ENCODE measurements at places on chromosomes 6 and 20.

- no peak for DNase-seq
Observed at GRCh38 chr6:128617285-128617684, 96.9 kb upstream of the PTPRK start.

GRCh38 chr6:4677011-4677750, 99.0 kb upstream of the CDYL start:
- DNase-seq, result no peak

- DNase-seq, result no peak
Observed at GRCh38 chr6:40353967-40354452, 233.2 kb downstream of the LRFN2 start.

DNA sequence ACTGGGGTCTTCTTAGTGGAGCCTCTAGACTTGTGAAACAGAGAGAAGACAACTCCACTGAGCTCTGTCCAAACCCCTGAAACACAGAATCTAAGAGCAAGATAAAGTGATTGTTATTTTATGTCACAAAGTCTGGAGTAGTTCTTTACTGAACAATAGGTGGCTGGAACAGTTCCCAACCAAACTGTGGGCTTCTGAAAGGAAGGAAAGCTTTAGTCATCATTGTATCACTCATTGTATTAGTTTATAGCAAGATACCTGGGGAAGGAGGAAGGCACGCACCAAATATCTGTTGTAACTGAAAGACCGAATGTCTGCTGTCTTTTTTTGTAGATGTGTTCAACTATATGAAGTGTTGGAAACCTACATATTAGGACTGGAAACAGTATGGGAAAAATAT, 284.9 kb upstream of the TBX18 start:
- DNase-seq, result no peak

DNA sequence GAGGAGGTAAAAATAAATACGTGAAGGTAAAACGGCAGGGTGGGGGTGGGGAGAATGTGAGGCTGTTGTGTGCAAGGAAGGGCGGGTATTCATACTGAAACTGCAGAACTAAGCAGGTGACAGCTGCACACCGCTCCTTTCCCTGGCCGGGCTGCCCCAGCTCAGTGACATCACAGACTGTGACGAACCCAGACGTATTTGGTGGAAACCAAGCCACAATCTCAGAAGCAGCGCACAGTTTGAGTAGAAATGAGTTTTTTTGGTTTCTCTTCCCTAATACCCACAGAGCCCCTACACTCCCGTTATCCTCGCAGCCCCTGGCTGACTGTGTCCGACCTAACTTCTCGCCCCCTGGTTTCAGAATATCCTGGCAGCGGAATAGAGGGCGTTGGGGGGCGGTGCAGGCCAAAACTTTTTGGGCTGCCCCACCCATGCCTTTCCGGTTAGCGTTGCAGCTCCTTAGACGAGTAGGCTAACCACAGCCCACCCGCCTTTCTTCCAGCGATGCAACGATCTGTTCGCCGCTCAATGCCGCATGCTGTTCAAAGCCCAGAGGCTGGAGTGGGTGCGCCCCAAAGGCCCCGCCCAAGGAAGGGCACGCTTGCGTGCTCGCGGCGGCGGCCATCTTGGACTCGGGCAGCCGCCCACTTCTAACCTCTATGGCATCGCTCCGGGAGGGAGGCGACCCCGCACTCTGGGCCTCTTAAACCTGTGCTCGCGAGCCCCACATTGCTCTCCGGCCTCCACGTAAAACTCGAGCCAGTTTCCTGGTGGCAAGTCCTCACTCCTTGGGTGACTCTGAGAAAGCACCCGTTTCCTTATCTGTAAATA, 9.1 kb downstream of the BAK1 start:
- DNase-seq, result peak; percentile 73

- DNase-seq, result no peak
Observed at GRCh38 chr6:159686703-159687102, 6.3 kb downstream of the SOD2 start.

GRCh38 chr20:33076662-33077372, 2.6 kb upstream of the BPIFB4 start:
- DNase-seq, result no peak

- no peak for DNase-seq
Observed at GRCh38 chr20:59583428-59584277, 20.7 kb upstream of the PHACTR3 start.

DNA sequence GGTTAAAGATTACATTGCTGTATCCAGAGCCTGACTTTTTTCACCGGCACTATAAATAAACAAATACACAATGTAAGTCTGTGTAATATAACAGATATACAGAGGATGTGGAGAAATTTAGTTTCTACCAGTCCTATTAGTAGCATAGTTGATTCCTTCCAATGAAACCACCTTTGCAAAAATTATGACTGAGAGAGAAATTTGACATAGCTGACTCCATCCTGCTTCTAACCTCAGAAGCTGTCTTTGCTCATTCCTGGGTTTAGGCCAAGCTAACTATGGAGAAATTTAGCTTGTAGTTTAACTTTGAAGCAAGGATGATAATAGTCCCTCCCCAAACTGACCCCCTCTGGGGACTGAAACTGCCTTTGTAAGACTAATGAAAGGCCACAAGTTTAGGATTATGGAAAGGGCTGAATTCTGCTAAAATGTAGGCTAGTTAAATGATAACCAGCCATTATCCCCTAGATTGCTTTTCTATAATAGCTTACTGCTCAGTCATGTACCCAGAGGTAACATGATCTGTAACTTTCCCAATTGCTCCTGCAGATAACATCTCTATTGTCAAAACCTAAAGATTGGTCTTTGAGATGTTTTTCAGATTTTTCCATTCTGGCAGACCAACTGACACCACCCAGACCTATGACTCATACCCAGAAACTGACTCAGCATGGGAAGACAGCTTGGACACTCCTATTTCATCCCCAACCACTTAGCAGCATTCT, 172.8 kb upstream of the ARG1 start:
- DNase-seq, result no peak

DNA sequence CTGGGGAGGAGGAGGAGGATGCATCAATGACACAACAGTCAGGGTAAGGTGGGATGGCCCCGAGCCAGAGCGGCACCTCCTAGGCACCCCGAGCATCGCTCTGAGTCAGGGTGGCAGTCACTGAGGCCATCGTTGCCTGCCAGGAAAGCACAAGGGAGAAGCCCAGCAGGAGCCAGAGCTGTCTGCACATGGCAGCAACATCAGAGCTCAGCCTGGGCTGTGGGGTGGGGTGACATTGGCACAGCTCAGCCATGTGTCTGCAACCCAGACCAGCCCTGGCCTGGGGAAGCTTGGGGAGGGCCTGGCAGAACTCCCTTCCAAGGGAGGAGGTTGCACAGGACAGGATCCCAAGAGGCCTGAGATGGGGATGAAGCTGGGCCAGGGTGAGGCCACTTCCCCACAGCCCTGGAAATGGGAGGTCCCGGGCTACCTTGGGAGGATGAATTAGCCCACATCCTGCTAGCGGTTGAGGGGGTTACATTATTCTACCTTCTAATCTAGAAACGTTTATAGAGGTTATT, 255.6 kb downstream of the MAFB start:
- no peak for DNase-seq

DNA sequence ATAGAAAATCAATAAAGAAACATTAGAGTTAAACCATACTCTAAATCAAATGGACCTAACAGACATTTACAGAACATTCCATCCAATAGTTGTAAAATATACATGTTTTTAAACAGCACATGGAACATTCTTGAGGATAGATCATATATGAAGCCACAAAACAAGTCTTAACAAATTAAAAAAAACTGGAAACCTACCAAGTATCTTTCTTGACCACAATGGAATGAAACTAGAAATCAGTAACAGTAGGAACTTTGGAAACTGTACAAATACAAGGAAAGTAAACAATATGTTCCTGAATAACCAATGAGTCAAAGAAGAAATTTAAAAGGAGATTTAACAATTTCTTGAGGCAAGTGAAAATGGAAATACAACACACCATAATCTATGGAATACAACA, 91.2 kb upstream of the GLP1R start:
- no peak for DNase-seq

DNA sequence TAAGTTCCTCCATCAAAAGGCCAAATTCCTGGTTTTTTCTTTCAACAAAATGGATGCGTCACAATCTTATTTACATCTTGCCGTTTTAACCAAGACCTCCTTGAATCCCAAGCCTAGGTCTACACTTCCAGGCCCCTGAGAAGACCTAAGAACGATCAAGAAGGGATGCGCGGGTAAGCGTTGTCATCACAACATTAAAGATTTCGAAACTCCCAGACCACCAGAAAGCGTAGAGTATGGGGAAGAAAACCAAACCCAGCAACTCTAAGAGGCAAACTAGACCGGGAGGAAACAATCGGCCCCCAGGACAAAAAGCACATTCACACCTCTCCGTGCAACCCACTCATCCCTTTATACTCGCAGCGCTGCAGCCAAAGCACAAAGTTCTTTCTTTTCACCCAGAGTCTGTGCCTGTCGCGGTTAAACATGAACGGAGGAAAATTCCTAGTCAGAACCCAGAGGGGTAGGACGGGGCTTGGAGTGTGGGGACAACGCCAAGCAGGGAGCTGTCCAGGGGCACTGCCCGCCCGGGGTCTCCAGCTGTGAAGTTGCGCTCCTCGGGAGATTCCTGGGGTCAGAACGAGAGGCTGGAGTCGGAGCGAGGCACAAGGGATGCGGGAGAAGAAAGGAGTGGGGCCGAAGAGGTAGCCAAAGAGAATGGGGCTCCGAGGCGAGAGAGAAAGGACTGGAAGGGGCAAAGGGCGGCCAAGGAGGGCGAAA, 725 bp downstream of the OSER1 start:
- no peak for DNase-seq

DNA sequence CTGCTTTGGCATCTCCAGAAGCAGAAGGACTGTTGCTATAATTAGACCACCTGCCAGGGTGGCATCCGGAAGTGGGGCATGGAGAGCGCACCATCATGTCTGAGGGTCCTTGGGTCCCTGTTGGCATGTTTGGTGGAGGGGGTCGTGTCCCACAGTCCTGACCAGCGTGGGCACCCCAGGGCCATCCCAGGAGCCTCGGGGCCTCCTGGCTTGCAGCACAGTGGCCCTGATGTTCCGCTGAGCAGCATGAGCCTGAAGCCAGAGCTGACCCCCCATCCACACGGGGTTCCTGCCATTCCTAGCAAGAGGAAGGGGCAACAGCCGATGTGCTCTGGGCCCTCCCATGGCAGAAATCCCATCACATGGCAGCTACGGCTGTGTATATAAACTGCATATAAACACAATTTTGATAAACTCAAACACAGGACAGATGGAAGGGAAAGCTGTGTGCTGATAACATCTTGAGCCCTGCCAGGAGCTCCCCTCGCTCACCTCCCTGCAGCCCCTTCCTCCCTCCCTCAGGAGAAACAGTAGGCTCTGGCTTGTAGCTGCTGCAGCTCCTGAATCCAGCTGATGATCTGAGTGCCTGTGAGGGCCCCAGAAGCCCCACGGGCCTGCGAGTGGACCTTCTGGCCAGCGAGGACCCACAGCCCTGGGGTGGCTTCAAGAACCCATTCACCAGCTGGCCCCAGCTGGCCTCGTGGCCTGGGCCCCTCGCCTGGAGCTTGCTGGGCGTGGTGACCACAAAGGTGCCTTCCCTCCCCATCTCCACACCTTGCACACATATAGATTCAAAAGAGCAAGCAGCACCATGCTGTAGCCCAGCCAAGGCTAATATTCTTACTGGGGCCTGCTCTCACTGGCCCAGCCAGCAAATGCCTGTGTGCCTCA, 321.6 kb downstream of the CDH4 start:
- no peak for DNase-seq

- no peak for DNase-seq
Observed at GRCh38 chr6:90080876-90081481, 186.7 kb downstream of the GJA10 start.

- no peak for DNase-seq
Observed at GRCh38 chr20:31617432-31618104, 12.5 kb downstream of the ID1 start.

GRCh38 chr20:13042458-13042794, 33.7 kb downstream of the SPTLC3 start:
- DNase-seq, result no peak
